Esophagus muscularis mucosa (tissue), 4 donors: ENCODE measurements at places on chromosomes 11 and 22. TPM values are rescaled to one million over a fixed set of nuclear protein-coding genes. Genes with fewer than 3 reads are reported as not detected.

DNA sequence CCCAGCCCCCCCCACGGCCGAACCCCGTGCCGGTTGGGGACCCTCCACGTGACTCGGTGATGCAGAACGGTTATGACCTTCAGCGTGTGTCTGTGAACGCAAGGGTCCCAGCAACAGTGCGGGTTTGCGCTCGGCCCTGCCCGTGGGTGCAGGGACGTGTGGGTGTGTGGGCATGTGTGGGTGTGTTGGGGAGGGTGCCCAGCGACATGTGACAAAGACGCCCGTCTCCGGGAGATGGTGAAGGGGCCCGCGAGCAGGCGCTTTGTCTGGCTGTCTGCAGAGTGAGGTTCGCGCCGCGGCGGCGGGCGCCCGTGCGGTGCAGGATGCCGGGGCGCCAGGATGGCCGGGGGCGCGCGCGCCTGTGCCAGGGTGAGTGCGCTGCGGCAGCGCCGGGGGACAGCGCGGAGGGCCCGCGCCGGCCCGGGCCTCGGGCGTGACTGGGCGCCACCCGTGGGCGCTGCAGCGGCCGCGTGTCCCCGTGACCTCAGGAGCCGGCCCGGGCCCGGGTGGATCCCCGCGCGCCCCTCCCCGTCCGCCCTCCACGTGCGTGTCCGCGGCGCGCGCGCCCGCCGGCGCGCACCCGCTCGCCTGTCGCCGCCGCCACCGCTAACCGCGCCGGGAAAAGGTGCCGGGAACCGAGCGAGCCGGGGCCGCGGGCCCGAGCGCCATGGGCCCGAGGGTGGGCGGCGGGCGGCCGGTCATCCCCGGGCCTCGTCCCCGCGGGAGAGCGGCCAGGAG, at the start of gene LRFN4:
TSS of gene LRFN4 (plus strand) at position 569 of the 738 bp plus-strand sequence. CDS start 681 bp downstream, outside the sequence.
- H3K36me3 ChIP-seq = peaks cover 16% of the 10 kb centered on the region
- DNase-seq = no peak
- H3K4me3 ChIP-seq = peak within 1 kb of the TSS; percentile 82
- peaks cover 17% of the 10 kb centered on the region for H3K4me1 ChIP-seq
- no peaks in the 10 kb centered on the region for H3K27me3 ChIP-seq
- peak within 1 kb of the TSS; percentile 89 for H3K27ac ChIP-seq

GRCh38 chr11:844693-845644, 2.3 kb downstream of the TSPAN4 start:
- peak overlapping the region; percentile 91 for H3K27ac ChIP-seq
- peak; percentile 98 for DNase-seq
- peaks cover 3% of the 10 kb centered on the region for H3K36me3 ChIP-seq
- no peaks in the 10 kb centered on the region for H3K27me3 ChIP-seq
- peak overlapping the region; percentile 89 for H3K4me3 ChIP-seq

GRCh38 chr22:29838599-29838956, 504 bp upstream of the ASCC2 start:
- H3K36me3 ChIP-seq = no peaks in the 10 kb centered on the region
- H3K27me3 ChIP-seq = no peaks in the 10 kb centered on the region
- DNase-seq = no peak

DNA sequence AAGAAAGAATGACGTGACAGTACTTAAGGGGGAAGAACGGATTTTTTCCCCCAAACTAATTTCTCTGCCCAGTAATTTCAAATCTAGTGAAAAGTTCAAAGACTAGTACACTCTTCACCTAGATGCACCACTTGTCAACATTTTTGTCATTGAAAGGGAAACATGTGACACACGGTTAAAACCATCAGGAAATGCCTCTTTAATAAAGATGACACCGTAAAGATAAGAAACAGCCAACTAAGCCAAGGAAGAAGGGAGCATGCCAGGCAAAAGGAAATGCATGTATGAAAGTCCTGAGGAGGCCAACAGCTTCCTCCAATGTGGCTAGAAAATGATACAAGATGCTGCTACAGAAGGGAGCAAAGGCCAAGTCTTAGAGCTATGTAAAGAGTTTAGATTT, 49.4 kb downstream of the RSF1 start:
- no peaks in the 10 kb centered on the region for H3K27me3 ChIP-seq
- peaks cover 12% of the 10 kb centered on the region for H3K4me1 ChIP-seq
- no peak overlapping the region for H3K4me3 ChIP-seq

SLC35C1 gene
- 9.6 TPM for total RNA-seq

SCT gene
- total RNA-seq = not detected

GRCh38 chr11:102488208-102488607, 35.6 kb upstream of the TMEM123 start:
- no peaks in the 10 kb centered on the region for H3K36me3 ChIP-seq
- no peak overlapping the region for H3K27ac ChIP-seq
- no peak overlapping the region for H3K4me3 ChIP-seq
- no peaks in the 10 kb centered on the region for H3K27me3 ChIP-seq
- no peaks in the 10 kb centered on the region for H3K4me1 ChIP-seq

KCNQ1 gene
- 5.1 TPM for total RNA-seq

SYT13 gene
- 0.42 TPM for total RNA-seq

- H3K27ac ChIP-seq = peak overlapping the region; percentile 85
- H3K36me3 ChIP-seq = peaks cover 36% of the 10 kb centered on the region
- H3K4me3 ChIP-seq = no peak overlapping the region
- no peak for DNase-seq
- H3K27me3 ChIP-seq = no peaks in the 10 kb centered on the region
- peaks cover 52% of the 10 kb centered on the region for H3K4me1 ChIP-seq
These were observed 38.6 kb upstream of the DLAT start for GRCh38 chr11:111986589-111986988.

GRCh38 chr11:1943977-1944376, 3.2 kb upstream of the MRPL23 start:
- no peak overlapping the region for H3K27ac ChIP-seq
- no peak overlapping the region for H3K4me3 ChIP-seq
- no peak for DNase-seq
- H3K27me3 ChIP-seq = peaks cover 3% of the 10 kb centered on the region

- no peak overlapping the region for H3K27ac ChIP-seq
- H3K4me1 ChIP-seq = peaks cover 17% of the 10 kb centered on the region
- H3K27me3 ChIP-seq = peaks cover 15% of the 10 kb centered on the region
- no peak overlapping the region for H3K4me3 ChIP-seq
These were observed 1.4 kb upstream of the ABCC8 start for GRCh38 chr11:17478070-17478469.

- DNase-seq = no peak
- no peak overlapping the region for H3K27ac ChIP-seq
- no peak overlapping the region for H3K4me3 ChIP-seq
These were observed 62.3 kb downstream of the IGLL5 start for GRCh38 chr22:22949953-22950352.
